SW480 (cell line): ENCODE measurements at places on chromosomes 3 and 15.

GRCh38 chr15:97672586-97672985, 287.9 kb upstream of the ARRDC4 start:
- no peak for DNase-seq

GRCh38 chr3:34570916-34571705, 772.7 kb downstream of the PDCD6IP start:
- DNase-seq, result no peak

DNA sequence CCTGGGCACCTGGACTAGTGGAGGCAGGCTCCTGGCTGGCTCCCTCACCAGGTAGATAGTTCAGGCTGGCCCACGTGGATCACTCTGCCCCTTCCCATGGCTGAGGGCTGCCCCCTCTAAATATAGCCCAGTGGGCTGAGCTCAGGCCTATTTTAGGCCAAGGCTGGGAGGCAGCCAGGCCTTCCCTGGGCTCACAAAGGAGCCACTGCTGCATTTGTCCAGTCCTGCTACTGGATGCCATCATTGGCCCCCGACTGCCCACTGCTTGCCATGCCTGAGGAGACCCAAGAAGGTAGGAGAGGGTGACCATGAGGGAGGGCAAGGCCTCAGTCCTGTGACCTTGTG, at the start of gene LSMEM2:
TSS of gene LSMEM2 (plus strand) at position 208 of the 345 bp plus-strand sequence. CDS start at position 235, 27 bp downstream.
- no peak for DNase-seq

DNA sequence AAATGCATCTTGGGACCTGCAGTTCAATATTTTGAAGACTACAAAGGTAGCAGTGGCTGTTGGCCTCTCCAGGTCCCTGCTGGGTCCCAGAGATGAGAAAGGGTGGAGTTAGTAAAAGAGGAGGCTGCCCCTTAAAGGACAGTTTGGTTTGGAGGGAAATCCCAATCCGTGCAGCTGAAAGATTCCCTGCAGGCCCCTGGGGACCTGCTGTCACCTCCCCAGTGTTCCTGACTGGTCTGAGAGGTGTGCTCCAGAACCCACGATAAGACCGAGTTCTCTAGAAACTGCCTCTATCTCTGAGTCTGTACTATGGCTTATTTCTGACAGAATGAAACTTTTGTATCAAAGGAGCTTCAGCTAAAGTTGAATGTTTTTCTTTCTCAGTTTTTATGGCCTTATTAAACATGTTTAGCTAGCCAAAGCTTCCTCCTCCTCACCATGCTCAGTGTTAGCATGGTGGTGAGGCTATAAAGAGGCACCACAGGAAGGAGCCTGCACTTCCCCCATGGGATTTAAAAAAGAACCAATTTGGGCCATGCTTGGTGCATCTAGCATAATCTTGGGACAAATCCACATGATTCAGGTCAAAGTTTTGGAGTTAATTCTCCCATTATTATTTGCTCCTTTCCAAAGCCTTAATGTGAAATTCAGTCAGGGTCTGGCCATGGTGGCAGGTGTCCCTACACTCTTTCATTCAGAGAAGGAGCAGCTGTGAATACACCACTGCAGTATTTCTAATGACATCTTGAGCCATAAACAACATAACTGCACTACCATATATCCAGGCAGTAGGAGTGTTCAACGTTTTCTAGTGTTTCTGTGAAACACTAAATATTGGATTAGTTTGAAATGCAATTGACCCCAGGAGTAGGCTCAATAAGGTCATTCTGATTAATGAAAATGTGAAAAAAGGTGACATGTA, 74.4 kb downstream of the ATP1B3 start:
- no peak for DNase-seq

- DNase-seq, result no peak
These were observed 549 bp upstream of the SOX14 start for GRCh38 chr3:137763594-137763938.

GRCh38 chr15:66429117-66429516, 42.4 kb downstream of the MAP2K1 start:
- no peak for DNase-seq

- no peak for DNase-seq
These were observed 42.4 kb upstream of the HERC1 start for GRCh38 chr15:63876085-63876662.

GRCh38 chr3:132332082-132332481, 14.9 kb downstream of the ACP3 start:
- no peak for DNase-seq

- DNase-seq, result no peak
These were observed 62.8 kb upstream of the PPARG start for GRCh38 chr3:12226031-12226430.

- DNase-seq, result no peak
These were observed 1.2 kb upstream of the SLC22A13 start for GRCh38 chr3:38264353-38264771.

GRCh38 chr3:28240441-28240840, 978 bp upstream of the CMC1 start:
- DNase-seq, result no peak

- no peak for DNase-seq
These were observed 237.6 kb upstream of the SETMAR start for GRCh38 chr3:4065554-4065953.

DNA sequence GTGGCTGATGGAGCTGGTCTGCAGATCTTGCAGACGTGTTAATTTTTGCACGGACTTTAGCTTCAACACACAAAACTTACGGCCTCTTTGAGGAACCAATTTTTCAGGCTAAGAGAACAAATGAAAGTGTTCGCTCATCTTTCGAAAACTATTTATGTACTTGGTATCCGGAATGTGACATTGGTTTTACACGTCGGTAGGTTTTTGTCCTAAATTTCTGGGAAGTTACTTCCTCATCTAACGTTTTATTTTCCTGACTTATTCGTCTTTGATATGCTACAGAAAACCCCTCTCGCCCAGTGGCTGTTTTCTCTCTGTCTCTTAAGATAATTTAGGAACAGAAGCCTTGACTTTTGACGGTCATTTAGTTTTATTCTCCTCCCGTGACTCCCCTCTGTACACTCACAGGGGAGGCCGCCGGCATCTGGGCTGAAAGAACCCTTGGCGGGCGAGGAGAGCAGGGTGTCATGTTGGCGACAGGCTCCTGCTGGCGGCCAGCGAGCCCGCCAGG, 834 bp upstream of the GREM1 start:
- no peak for DNase-seq

- no peak for DNase-seq
These were observed 161.5 kb upstream of the C2CD4B start for GRCh38 chr15:62326460-62327011.

DNA sequence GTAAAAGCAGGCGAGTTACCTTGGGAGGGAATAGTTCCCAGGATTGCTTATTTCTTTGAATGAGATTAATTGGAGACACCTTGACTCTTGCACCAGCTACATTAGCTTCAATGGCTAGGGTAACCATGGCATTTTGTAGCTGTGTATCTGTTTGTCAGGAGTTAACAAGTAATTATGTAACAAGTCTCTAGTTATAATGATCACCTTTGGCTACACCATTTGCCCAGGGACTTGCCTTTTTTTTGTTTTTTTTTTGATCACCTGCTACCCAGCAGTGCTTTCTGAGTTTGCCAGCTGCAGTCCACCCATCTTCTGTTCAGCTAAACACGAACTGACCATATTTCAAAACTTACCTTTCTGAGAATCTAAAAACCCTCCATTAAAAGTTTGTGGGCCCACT, 2.2 kb downstream of the MED12L start:
- DNase-seq, result no peak

DNA sequence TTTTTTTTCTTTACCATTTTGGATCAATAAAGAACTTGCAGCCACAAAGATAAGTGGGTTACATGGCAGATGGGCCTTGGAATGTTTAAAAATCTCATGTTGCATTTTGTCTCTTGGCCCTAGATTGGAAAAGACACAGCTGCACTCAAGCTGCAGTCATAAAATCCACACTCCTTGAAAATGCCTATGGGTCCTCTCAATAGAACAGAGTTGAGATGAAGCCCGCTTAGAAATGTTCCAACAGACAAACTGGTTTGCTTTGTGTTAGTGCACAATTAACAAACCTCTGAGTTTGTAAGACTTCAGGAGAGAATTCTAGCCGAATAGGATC, 401.2 kb upstream of the CDIN1 start:
- DNase-seq, result no peak

GRCh38 chr3:47003056-47003410, 23.6 kb downstream of the NBEAL2 start:
- DNase-seq, result no peak
